ENCODE measurements at places on chromosomes 4 and X.

DNA sequence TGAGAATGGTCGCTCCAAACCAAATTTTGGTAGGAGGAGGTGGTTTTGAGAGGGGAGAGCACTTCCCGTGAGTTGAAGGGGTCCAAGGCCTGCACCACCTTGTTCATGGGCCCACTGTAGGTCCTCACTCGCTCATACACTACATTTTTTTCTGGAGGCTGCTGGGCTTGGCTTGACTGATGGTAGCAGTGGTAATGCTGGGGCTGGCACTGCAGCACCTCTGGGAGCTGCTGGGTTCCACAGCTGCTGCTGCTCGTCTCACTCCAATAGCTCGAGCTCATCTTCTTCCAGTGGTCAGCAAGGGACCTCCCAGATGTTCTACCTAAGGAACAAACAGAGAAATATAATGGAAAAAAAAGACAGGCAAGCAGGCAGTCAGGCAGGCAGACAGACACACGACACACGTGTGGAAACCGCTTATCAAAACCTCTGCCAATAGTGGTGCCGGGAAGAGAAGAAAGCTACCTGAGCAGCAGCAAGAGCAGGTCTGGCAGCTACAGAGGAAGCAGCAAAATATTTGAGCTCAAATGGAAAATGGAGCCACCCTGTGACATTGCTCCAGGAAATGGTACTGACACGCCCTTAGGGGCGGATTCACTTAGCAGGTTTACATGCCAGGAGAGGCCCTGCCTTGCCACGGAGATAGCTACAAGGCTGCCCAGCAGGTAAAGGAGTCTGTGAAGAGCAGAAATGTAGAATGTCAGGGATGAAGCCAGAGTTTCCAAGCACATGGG, at the start of gene POF1B:
POF1B (minus strand) TSS at position 492 of the 734 bp plus-strand sequence; CDS start at position 281, 211 bp downstream.
- DNase-seq = no peak

DNA sequence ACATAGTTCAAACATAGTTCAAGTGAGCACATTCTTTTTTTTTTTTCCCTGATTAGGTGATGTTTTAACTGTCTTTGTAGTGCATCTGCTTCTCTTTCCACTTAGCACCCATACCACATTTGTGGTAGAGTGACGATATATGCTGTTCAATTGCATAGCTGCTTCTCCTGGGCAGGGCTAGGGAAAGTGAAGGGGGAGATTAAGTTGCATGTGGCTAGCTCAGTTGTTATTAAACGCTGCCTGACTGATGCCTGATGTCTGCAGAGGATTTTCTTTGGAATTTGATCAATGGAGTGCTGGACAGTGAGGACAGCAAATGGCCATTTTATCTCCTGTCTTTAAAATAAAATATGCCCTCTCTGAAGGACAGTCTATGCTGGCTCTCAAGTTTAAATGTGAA, 63.7 kb downstream of the ANK2 start:
- no peak for DNase-seq

- DNase-seq = no peak
Measured at GRCh38 chr4:189497516-189497915, 443.2 kb upstream of the FRG1 start.

- DNase-seq = no peak
Measured at GRCh38 chr4:60002603-60003337, 1197.4 kb upstream of the ADGRL3 start.

DNA sequence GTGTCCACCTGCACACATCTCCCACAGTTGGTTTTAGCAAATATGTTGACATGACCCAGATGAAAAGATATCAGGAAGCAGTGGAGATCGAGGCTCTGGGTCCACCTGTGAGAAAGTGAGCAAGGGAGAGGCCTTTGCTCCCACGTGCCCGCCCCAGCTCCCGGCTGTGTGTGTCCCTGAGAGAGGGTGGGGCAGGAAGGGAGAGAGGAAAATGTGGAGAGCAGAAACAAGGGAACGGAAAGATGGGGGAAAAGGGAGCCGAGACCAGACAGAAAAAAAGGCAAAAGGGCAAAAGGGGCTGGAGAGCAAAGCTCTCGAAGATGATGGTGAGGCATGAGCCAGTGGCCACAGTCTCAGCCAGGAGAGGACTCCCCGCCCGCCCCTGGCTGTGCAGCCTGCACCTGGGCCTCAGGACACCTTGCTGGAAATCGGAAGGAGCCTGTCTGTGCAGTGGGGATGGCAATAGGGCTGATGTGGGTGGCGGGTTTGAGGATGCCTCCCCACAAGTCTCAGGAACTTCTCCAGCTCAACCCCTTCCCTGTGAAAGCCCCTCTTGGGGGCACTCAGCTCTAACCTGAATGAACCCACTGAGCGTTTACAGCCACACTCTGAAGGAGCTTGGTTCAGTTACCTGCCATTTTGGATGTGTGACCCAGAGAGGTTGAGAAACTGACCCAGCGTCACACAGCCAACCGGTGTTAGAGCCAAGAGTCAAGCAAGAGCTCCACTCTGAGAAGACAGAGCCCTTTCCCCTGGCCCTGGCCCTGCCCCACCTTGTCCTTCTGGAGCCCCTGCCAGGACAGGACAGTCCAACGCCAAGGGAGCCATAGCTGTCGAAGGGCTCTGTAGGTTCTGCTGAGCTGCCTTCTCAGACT, 20.3 kb upstream of the MSX1 start:
- no peak for DNase-seq

DNA sequence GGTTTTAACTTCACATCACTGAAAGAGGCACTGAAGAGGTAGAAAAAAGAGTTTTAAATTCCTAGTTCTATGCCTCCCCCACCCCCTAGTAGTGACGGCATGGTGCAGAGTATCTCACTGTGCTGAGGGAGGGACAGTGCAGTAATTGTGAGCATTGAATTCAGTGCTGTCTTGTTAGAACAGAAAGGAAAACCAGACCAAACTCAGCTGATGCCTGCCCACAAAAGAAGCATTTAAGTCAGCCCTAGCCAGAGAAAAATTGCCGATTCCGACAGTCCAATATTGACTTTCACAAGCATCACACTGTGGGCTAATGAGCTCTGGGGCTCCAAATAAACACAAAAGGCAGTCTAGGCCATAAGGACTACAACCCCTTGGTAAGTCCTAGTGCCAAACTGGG, 417.7 kb downstream of the AR start:
- no peak for DNase-seq

DNA sequence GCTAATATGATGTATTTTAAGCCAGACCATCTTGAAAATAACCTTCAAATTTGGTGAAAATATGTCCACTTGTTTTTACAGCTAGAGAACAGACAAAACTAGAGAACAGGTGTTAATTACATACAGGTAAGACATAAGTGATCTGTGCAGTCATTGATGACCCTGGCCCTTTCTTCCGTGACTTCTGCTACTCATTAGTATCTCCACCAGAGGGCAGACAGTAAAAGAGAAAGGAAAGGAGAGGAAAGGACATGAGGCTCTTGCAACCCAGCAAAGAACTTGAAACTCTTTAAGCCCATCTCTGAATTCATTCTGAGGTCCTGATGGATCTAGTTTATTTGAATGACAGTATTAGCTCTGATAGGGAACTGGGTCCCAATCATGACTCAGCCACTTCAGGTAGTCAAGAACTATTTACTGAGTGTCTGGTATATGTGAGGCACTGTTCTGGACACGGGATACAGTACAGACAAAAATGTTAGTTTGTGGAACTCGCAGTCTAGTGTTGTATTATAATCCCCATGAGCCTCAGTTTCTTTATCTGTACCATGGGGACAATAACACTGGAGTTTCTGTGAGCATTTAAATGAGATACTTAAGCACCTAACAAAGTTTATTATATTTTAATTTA, 121.0 kb upstream of the TEX13D start:
- peak; percentile 35 for DNase-seq

DNA sequence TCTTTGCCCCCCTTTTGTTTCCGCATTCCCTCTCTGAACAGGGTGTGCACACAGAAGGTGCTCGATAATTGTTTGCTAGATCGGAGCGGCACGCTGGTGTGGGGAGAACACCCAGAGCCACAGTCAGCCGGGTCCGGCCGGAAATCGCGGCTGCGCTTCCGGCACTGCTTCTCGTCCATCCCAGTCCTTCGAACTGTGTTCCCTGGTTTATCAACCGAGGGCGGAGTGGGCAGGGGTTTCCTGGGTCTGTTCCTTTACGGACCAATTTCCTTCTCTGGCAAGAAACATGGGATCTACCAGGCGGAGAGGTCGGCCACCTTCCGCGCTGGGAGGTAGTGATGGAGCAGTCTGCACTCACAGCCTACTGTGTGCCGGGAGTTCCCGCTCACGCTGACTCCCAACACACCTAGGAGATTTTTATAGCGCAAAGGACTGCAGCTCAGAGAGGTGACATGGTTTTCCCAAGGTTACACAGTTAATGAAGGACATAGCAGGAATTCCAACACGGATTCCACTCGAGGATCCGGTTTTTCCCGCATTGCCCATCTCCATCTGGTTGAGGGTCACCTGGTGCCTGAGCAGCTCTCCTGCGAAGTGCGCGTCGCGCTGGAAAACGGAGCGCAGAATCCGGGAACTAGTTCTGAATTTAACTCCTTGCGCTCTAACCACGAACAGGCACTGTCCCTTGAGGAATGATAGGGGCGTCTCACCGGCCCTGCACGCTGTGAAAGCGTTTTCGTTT, 6.8 kb downstream of the MSX1 start:
- no peak for DNase-seq

- DNase-seq = no peak
Measured at GRCh38 chr4:10758906-10759305, 74.3 kb upstream of the CLNK start.

DNA sequence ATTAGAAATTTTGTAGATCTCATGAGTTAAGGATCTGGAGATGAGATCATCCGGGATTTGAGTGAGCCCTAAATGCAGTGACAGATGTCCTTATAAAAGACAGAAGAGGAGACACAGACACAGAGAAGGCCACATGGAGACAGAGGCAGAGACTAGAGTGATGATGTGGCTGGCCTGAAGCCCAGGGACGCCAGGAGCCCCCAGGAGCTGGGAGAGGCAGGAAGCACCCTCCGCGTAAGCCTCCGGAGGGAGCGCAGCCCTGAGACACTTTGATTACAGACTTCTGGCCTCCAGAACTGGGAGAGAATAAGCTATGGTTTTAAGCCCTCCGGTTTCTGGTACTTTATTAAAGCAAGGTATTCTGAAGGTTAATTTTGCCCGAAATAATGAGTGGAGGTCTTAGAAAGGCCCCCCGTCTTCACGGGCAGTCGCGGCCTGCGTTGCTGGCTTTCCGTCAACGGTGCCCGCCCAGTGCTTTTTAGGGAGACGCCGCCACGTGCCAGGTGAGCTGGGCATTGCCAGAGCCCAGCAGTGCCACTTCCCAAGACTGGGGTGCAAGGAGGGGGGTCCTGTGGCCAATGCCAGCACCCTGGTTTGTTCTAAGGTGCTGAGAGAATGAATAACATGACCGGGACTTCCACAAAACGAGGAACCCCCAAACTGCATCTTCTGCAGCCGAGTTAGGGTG, 8.1 kb downstream of the DHRSX start:
- DNase-seq = no peak

- no peak for DNase-seq
Measured at GRCh38 chr4:121189326-121190215, 25.4 kb upstream of the TNIP3 start.

- DNase-seq = no peak
Measured at GRCh38 chr4:109406337-109406931, 27.2 kb upstream of the SEC24B start.

DNA sequence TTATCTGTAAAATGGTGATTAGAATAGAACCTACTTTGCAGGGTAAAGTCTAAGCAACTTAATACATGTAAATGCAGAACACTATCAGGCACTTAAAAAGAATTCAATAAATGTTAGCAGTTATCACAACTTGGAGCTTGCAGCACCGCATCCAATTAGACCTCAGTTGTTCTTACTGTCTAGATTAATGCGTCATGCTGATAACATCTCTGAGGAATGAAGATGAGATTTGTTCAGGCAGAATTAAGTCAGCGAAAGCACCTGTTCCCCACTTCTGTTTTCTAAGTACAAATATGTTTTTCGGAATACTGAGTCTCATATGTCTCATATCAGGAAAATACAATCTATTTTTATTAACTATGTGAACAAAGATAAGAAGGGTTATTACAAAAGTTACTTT, 58.7 kb downstream of the TMA16 start:
- no peak for DNase-seq

DNA sequence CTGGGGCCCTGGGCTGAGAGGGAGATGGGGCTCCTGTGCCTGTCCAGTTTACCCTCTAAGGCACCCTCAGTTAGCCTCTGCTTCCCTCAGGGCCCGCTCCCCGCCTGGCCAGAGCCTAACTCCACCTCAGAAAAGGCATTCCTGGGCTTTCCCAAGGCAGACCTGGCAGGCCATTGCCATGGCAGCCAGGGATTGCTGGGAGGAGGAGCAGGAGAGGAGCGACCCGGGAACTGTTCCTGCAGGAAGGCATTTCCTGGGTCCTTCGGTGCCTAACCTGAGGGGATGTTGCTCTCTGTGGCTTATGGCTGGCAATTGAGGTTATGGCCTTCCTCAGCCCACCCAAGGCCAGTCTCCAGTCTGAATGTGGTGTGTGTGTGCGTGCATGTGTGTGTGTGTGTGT, 131.3 kb downstream of the PJA1 start:
- DNase-seq = no peak
